Non-pigmented ciliary epithelial cell (primary cell): ENCODE measurements at places on chromosomes 16 and 17.
A peak's percentile ranks its signal among the peaks of the same experiment; 100 is the strongest.

- no peak for DNase-seq
Observed at GRCh38 chr17:51085150-51085805, 35.4 kb downstream of the SPAG9 start.

DNA sequence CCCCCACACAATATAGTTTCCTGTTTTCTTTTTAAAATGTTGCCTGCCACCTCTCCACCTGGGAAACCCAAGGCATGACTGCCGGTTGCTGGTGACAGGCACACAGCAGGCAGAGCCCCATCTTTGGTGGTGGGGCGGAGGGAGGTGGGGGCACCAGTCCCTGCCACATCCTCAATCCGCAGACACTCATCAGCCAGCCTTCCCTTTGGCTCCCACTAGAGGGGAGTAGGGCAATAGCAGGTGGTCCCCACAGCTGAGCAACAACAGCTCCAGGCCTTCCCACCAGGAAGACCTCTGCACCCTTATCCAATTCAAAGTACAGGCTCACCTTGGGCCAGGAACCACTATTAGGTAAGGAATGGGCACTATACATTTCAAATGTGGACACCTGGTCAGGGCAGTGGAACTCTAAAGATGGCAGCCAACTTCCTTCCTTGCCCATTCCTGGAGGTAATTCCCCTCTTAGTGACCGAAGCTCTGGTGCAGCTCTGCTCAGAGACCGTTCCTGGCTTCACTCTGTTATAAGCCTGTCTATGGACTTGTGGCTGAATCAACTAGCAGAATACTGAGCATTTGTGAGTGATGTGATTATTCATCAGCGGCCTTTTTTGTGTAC, 13.9 kb downstream of the RECQL5 start:
- DNase-seq = no peak

DNA sequence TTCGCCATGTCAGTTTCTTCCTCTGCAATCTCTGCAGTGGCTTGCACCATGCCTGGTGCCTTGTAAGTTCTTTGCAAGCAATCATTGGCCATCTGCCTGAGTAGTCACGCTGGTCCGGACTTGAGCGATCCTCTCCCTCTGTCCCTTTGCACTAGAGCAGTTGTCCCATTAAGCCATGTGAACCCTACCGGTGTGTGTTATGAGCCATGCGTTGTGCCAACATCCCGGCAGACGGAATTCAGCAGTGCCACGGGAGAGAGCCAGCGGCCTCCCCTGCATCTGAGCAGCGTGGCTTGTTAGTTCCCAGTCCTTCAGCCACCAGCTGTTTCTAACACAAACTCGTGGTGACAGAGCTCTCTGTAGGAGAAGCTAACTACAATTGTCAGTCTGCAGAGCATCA, 275.1 kb upstream of the HSBP1 start:
- DNase-seq = no peak

DNA sequence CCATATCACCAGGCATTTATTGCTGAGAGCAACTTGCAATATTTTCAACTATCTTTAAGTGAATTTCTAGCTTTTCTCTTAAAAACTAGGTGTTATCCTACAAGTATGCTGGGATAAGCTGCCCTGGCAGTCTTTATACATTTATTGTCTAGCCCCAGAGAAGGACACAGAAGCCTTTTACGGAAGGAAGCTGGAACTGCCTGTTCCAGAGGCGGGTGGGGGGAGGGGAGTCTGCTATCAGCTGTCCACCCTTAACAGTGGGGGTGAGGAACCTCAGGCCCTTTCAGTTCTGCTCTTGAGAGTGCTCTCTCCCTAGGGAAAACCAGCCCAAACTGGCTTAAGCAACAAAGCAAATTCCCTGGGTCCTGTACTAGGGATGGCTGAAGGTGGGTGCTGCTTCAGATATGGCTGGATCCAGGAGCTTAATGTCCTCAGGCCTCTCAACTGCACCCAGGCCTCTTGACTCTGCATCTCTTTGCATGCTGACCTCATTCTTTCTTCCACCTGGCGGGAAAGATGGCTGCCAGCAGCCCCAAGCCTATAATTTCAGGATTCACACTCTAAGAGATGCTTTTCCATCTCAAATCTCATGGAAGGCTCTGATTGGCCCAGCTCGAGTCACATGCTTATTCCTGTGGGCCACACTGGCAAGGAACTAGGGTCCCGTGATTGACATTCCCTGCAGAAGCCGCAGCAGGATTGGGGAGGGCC, 16.6 kb downstream of the NAGPA start:
- DNase-seq = no peak

GRCh38 chr17:50426472-50426782, 409 bp downstream of the ACSF2 start:
- no peak for DNase-seq

- no peak for DNase-seq
Observed at GRCh38 chr17:836151-836550, 54.0 kb downstream of the MRM3 start.

- no peak for DNase-seq
Observed at GRCh38 chr16:50487528-50487927, 60.7 kb upstream of the NKD1 start.

- DNase-seq = no peak
Observed at GRCh38 chr16:87828907-87829621, 40.2 kb downstream of the SLC7A5 start.

GRCh38 chr16:5234295-5235050, 136.9 kb upstream of the EEF2KMT start:
- no peak for DNase-seq

- peak; percentile 81 for DNase-seq
Observed at GRCh38 chr17:82297280-82297713, 20.1 kb downstream of the CD7 start.

GRCh38 chr17:82716203-82717010, at the start of gene FN3KRP:
Gene FN3KRP, plus strand, starts transcription at chr17:82716706. Its CDS starts 50 bp downstream, at chr17:82716756.
- peak; percentile 34 for DNase-seq

- no peak for DNase-seq
Observed at GRCh38 chr17:3795390-3796102, 5.4 kb downstream of the ITGAE start.

- DNase-seq = no peak
Observed at GRCh38 chr16:55323637-55324271, at the start of gene IRX6. Gene IRX6, plus strand, starts transcription at chr16:55324203. Its CDS starts 889 bp downstream, at chr16:55325092.

GRCh38 chr17:47252766-47253512, 688 bp upstream of the ITGB3 start:
- DNase-seq = no peak

- no peak for DNase-seq
Observed at GRCh38 chr16:3799354-3799753, 81.2 kb downstream of the CREBBP start.

GRCh38 chr17:74758848-74759168, 10.4 kb downstream of the NHERF1 start:
- DNase-seq = no peak

DNA sequence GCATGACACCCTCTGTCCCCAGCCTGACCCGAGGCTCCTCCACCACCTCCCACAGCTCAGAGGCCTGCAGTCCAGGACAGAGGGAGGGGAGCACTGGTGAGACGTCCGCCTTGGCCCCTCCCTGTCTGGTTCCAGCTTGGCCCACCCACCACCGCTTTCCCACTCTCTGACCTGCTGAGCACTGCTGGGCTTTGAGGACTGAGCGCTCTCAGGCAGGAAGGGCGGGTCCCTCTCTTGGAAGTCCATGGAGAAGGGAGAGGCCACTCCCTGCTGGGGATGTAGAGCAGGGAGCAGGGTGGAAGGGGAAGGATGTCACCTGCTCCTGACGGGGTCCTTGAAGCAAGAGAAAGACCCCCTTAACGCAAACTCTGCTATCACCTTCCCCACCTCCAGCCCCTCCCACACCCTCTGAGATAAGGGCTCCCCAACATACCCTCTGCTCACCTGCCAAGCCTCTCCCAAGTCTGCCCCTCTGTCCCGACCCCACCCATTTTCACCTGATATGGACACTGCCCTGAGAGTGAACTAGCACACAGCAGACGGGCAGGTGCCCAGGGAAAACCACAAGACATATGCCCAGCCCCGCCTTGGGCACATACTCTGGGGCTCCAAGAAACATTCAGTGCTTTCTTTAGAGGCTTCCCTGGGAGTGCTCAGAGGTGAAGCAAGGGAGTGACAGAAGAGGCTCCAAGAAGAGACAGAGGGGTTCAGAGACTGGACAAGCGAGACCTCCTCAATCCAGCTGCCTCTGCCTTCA, 1.4 kb downstream of the OSBPL7 start:
- DNase-seq = no peak

GRCh38 chr16:30554557-30555314, 3.4 kb downstream of the ZNF764 start:
- no peak for DNase-seq

GRCh38 chr16:25575363-25575762, 116.4 kb upstream of the HS3ST4 start:
- no peak for DNase-seq

- DNase-seq = no peak
Observed at GRCh38 chr16:53216798-53217197, 162.0 kb downstream of the CHD9 start.

DNA sequence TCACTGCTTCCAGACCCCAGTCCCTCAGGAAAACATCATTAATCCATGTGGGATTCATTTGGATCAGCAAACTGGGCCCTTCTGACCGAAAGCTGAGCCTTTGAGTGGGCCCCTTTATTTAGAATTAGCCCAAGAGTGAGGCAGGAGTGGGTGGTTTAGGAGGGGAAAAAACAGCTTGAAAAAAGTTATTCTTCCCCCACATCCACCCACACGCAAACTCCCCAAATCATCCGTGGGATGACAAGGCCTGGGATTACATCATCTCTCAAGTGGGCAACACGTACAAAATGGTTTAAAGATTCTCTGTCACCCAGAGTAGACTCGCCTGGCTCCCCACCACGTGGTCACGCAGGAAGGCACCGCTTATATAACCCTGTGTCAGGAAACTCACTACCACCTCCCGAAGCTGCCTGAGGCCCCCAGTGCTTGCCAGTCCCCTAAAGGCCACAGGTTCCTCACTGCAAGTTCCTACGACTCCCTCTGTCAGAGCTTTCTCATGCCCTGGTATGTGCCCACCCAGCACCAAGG, 27.6 kb downstream of the GSG1L start:
- DNase-seq = no peak

- no peak for DNase-seq
Observed at GRCh38 chr16:57411362-57411976, 6.9 kb downstream of the CCL17 start.

DNA sequence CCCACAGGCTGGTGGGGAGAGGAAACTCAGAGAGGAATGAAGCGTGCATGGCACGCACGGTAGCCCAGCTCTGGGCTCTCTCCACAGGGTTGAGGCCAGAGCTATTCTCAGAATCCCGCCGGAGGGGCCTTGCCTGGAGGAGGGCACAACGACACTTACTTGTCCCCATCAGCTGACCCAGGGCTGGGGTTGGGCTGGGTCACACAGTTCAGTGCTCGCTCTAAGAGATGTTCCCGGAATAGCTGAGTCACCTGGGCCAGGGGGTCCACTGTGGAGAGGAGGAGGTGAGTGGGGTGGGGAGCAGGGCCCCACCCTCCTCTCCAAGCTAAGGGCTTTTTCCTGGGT, 21.8 kb downstream of the SREBF1 start:
- DNase-seq = no peak

DNA sequence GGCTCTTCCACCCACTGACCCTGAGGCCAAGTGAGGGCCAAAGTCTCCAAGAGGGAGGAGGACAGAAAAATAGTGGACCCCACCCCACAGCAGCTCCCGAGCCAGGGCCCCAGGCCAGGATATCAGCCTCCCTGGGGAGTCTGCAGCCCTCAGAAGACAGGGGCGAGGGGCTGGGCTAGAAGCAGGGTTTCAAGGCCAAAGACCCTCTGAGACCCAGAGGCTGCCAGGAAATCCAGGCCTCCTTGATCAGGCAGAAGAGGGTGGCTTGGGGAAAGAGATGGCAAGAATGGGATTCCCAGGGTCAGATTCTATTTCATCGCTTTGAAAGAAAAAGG, 156.1 kb downstream of the ZNF423 start:
- no peak for DNase-seq

DNA sequence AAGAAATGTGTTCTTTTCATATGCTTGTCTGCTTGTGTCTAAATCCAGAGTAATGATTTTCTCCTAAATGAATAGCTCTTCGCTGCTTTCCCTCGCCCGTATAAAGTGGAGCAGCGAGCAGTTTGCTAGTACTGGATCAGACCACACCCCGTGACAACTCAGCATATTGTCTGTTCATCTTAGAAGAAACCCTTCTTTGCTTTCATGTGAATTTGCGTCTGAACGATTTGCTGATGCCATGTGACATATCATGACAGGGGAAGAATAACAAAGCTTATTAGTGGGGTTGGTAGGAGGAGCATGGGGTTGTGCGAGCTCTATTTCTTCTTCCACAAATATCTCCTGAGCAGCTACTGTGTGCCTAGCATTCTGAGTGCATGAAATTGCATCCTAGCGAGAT, 44.1 kb upstream of the CACNG4 start:
- DNase-seq = no peak

GRCh38 chr17:30950669-30951399, 20.0 kb upstream of the RNF135 start:
- DNase-seq = peak; percentile 50

DNA sequence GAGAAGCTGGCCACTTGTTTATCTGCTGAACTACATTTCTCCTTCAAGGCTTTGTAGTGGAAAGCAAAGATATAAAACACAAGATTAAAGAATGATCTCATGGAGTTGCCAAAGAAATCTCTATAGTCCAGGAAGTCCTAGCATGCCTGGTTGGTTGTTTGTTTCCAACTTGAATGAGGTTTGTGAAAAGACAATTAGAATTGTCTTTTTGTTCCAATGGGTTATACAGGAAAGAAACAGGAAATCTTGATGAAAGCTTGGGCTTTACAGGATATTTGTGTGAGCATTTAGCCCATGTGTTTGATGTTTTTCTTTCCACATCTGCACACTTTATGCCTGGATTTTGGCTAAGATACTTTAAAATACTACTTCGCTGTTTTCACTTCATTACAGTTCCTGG, 273.4 kb downstream of the CEP112 start:
- DNase-seq = no peak

- DNase-seq = no peak
Observed at GRCh38 chr17:80992948-80993624, 1.4 kb downstream of the CHMP6 start.
